ENCODE measurements at places on chromosomes 13 and 19.
A peak's percentile ranks its signal among the peaks of the same experiment; 100 is the strongest.

GRCh38 chr19:1501200-1501595, 10.2 kb downstream of the REEP6 start:
- DNase-seq: no peak

- no peak for DNase-seq
Measured at GRCh38 chr13:38883783-38884182, 106.8 kb downstream of the STOML3 start.

GRCh38 chr13:29978211-29978610, 127.8 kb upstream of the UBL3 start:
- no peak for DNase-seq

DNA sequence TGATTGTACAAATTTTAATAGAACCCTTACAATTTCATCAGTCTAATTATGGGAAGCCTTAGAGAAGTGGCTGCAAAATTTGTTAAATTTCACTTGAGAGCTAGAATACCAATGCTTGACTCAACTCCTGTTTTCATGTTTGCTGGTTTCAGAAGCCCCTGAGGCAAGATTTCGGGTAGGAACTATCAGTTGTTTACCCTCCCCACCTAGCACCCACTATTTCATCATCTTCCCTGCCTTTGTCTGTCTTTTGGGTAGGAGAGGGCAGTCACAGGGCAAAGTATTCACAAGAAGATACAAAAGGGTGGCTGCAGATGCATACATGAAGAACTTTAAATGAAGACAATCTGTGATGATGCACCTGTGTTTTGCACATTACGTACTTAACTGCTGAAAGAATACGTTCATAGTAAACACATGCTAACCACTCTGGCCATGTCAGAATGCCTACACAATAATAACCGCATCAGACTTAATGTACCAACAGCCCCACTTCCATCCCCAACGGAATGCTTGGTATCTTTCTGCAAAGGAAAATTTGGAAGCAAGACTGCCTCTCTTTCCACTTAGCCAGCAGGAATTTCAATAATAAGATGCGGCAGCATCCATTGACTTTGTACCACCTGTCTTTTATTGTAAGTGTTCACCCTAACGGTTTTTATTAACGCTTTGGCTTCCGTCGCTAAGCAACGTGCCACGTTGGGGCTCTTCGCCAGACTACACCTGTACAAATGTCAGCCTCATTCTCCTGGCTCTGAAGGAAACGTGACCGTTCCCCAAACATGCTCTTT, 30.4 kb downstream of the TPT1 start:
- no peak for DNase-seq

DNA sequence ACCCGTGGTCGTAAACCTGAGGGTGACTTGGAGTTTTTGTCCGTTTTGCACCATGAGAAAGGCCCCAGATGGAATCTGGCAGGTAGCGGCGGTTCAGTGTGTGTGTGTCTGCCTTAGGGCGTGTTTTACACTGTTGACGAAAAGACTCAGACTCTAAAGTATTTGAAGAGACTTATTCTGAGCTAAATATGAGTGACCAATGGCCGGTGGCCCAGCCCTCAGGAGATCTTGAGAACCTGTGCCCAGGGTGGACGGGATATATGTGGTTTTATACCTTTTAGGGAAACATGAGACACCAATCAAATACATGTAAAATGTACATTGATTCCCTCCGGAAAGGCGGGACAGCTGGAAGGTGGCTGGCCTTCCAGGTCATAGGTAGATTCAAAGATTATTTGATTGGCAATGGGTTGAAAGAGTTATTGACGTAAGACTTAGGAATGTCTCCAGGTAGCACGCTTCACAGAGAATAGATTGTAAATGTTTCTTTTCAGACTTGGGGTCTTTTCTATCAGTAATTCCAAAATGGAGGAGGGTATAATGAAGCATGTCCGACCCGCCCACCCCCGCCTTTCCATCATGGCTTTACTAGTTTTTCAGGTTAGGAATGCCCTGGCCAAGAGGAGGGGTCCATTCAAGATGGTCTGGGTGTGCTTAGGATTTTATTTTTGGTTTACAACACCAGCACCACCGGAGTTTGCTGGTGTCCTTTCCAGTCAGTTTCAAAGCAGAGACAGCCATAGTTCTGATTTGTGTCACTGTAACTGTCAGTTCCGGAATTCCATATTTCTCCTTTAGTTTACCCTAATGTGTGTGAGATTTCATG, 1.0 kb upstream of the ZNF529 start:
- no peak for DNase-seq

GRCh38 chr13:67155898-67156722, 74.0 kb downstream of the PCDH9 start:
- DNase-seq: no peak

- peak; percentile 73 for DNase-seq
Measured at GRCh38 chr19:39212375-39212742, 8.3 kb upstream of the SYCN start.

GRCh38 chr13:102687520-102687919, 7.3 kb downstream of the METTL21C start:
- no peak for DNase-seq

DNA sequence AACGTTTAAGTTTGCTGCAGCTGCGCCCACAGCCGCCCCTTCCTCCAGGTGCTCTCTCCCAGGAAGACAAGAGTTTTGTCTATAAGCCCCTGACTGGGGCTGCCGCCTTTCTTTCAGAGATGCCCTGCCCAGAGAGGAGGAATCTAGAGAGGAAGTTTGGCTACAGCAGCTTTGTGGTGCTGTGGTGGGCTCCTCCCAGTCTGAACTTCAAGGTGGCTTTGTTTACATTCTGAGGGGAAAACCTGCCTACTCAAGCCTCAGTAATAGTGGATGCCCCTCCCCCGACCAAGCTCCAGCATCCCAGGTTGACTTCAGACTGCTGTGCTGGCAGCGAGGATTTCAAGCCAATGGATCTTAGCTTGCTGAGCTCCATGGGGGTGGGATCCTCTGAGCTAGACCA, 6.4 kb upstream of the ERICH6B start:
- no peak for DNase-seq

- no peak for DNase-seq
Measured at GRCh38 chr19:55275851-55276719, 3.8 kb downstream of the HSPBP1 start.

- no peak for DNase-seq
Measured at GRCh38 chr13:29681864-29682263, 86.4 kb upstream of the SLC7A1 start.

DNA sequence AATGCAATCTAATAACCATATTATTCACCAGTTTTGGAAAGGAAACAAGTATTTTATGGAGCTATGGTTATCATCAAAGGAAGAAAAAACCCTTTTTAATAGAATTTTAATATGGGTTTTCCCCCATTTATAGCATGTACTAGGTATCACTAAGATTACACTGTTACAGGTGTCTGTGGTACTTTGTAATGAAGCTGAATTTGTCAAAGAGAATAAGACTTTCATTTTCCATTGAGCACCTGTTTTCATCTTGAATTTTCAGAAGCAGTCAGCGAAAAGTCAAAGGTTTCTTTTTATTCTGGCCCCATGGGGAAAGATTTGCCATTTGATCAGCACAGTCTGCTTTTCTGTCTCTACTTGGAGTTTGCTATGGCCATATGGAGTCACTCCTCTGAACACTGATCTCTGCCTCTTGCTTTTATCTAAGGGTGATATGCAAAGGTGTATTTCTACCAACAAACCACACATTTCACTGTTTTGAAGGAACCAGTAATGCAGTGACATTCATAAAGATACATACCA, 590.0 kb downstream of the DCT start:
- no peak for DNase-seq

DNA sequence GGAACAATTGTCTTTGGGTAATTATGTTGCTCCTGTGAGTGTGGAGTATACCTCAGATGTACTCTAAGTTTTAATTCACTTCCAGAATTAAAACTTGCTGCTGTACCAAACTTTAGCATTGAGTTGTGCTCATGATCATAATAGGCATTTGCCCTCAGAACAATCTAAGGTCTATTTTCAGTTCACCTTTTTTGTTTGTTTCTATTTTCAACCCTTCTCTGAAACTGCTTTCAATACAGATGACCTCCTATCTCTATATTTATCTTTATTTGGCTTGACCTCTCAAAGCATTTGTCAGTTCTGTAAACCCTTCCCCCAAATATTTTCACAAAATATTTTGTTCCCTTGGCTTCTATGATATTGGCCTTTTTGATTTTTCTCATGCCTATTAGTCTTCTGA, 873.0 kb downstream of the OLFM4 start:
- DNase-seq: no peak

- DNase-seq: no peak
Measured at GRCh38 chr13:109989686-109990085, 203.3 kb upstream of the IRS2 start.

All from right cardiac atrium (tissue), 5 donors.